BJ (cell line): ENCODE measurements at places on chromosomes 16 and 17. TPM values are rescaled to one million over a fixed set of nuclear protein-coding genes. Genes with fewer than 3 reads are reported as not detected.
A peak's percentile ranks its signal among the peaks of the same experiment; 100 is the strongest.

- DNase-seq: no peak
Observed at GRCh38 chr16:73951481-73951880, 345.1 kb upstream of the PSMD7 start.

DNA sequence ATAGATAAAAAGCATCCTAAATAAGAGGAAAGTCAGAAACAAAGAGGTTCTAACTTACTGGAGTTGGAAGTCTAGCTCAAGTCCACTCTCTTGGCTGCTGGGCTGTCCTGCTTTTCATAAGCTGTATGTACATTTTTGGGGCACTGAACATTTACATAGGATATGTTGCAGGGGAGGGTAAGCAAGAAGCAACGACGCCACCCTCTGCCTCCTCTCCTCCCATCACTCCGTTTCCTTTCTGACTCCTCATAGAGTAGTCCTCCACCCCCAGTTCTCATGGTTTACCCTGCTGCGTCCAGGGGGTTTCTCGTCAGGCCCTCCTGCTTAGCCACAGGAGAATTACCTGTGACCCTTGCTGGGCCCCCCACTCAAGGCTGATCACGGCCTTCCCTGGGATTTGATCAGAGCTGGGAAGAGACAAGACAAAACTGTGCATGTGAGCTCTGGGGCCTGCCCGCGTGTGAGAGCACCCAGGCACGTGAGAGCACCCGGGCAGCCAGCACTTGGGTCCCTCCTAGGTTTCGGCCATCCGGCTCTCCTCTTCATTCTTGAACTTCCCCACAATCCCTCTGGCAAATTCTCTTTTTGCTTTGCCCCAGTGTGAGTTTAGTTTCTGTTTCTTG, 37.1 kb downstream of the TMEM11 start:
- DNase-seq: no peak

GRCh38 chr17:20184977-20185619, 175.9 kb downstream of the SPECC1 start:
- DNase-seq: no peak

- DNase-seq: no peak
Observed at GRCh38 chr17:66847704-66848103, 12.8 kb downstream of the CACNG5 start.

GRCh38 chr17:45127548-45128300, 4.6 kb downstream of the PLCD3 start:
- no peak for DNase-seq

The IRX3 gene
- polyA plus RNA-seq: 2.2 and 2.3 TPM in 2 replicates

DNA sequence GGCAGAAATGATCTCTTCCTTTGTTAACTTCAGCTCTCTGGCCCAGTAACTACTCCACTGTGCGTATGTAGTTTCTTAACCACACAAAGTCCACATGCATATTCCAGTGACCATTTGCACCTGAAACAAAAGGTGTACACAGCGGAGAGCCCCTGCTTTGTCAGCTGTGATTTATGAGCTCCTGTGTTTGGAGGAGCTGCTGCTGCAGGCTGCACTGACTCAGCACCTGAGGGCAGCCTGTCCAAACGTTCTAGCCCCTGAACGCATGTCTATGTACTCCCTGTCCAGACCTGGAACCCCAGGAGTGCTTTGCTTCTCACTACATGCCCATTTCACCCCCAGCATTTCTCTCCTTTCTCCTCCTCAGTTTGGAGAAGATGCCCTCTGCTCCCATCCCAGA, 216.1 kb downstream of the ABCC12 start:
- DNase-seq: no peak

GRCh38 chr17:45994987-45995386, 4.1 kb upstream of the STH start:
- no peak for DNase-seq

GRCh38 chr17:38405654-38406053, 22.6 kb upstream of the ARHGAP23 start:
- no peak for DNase-seq

GRCh38 chr16:78022347-78023060, at the start of gene CLEC3A:
CLEC3A (plus strand) TSS chr16:78022548; CDS start chr16:78022627, 79 bp downstream.
- no peak for DNase-seq

DNA sequence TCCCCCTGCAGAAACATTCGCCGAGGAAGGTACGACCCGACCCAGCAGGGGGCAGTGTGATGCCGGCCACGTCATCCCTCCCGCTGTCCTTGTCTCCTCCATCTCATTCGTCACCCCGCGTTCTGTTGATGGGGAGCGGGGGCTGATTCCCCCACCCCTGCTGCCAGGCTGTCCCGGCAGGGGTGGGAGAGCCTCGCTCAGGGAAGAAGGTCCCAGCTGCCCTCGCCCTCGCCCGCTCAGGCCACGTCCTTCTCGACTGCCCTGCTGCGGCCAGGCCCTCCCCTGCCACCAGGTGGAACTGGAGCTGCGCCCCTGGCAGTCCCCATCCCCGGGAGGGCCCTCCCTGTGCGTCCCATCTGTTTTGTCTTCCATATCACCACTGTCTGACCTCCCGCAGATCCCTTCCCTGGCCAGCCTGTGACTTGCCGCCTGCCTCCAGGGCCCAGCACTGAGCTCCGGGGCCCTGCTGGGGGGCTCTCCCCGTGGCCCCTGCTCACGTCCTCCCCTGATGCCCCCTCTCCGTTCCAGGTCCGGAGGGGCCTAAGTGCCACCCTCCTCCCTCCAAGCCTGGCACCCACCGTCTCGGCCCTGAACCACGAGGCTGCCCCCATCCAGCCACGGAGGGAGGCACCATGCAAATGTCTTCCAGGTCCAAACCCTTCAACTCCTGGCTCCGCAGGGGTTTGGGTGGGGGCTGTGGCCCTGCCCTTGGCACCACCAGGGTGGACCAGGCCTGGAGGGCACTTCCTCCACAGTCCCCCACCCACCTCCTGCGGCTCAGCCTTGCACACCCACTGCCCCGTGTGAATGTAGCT, 20.6 kb downstream of the ADAM11 start:
- DNase-seq: no peak

The CES1 gene
- polyA plus RNA-seq: 0.39 and 0.69 TPM in 2 replicates

The MEOX1 gene
- polyA plus RNA-seq: not detected in 2 replicates

The ACSM2A gene
- not detected in 2 replicates for polyA plus RNA-seq

GRCh38 chr16:60166-60565, 6.5 kb downstream of the SNRNP25 start:
- no peak for DNase-seq

The GRIN2A gene
- 0.04 TPM in 1 of 2 replicates, not detected in the other for polyA plus RNA-seq

The NKD1 gene
- 0.05 and 0.11 TPM in 2 replicates for polyA plus RNA-seq

- DNase-seq: no peak
Observed at GRCh38 chr17:82118815-82119380, 20.9 kb upstream of the FASN start.

DNA sequence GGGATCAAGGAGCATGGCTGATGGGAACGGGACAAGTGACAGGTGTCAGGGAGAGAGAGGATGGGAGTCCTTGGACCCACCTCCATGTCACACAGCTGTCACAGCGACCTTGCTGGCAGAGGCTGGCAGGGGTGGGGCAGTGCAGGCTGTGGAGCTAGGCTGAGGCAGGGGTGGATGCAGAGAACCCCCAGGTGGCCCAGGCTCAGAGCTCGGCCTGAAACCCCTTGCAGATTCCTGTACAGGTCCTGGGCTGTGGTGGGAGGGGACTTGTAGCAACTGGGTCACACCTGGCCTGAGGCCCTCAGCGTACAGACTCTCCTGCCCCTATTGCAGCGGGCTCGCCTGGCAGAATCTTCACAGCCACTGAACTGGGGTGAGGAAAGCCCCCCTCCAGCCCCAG, 174.1 kb downstream of the NTN1 start:
- DNase-seq: no peak

DNA sequence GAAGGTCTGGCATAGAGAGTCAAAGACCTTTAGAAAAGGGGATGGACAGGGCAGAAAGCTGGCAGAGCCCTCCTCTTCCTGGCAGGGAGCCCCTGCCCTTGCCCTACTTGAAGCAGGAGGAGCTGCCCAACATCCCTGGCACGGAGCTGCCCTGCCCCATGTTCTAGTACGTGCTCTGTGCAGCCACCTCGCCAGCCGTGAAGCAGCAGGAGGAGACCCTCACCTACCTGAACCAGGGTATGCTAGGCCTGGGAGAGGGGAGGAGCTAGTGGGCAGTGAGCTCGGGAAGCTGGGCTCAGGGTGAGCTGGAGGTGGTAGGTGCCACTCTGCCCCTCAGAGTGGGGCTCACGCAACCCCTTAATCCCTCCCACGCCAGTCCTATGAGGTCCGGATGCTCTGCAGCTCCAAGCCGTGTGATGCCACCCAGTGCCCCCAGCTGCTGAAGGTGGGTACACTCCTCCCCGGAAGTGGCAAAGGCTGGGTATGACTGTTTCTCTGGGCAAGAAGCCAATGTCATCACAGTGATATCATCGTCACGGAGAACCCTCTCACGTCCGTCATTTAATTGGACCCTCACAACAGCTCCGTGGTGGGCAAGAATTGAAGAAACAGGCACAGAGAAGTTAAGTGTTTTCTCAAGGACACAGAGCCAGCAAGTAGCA, 12.7 kb upstream of the STAC2 start:
- DNase-seq: no peak

GRCh38 chr16:30972872-30973271, 12.1 kb upstream of the HSD3B7 start:
- DNase-seq: no peak

The KRTAP9-4 gene
- not detected in 2 replicates for polyA plus RNA-seq

DNA sequence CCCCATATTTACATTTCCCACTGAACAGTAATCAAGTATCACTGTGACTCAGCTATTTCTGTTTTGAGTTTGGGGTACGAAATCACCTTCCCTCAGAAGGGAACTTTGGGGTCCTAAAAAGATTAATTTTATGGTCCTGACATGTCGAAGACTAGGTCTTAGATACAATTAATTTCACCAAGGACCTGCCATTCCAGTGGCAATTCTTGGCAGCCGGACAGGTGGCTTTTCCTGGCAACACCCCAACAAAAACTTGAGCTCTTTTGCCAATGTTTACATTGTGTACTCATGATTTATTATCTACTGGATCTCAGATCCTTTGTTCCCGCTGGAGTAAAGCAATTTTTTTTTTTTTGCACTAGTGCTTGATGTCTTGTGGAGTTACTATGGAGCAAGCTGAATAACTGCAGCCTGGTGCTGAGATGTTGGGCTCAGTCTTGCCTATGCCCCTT, 14.4 kb downstream of the SLFN5 start:
- DNase-seq: no peak

- DNase-seq: no peak
Observed at GRCh38 chr16:89293276-89294143, 76.0 kb downstream of the ZNF778 start.

- no peak for DNase-seq
Observed at GRCh38 chr16:53266156-53266555, 168.1 kb upstream of the RBL2 start.

- DNase-seq: no peak
Observed at GRCh38 chr16:30065943-30066760, 592 bp downstream of the ALDOA start.

The ABCC3 gene
- polyA plus RNA-seq: 37.2 and 56.4 TPM in 2 replicates

The C16orf74 gene
- polyA plus RNA-seq: 2.0 and 2.9 TPM in 2 replicates

DNA sequence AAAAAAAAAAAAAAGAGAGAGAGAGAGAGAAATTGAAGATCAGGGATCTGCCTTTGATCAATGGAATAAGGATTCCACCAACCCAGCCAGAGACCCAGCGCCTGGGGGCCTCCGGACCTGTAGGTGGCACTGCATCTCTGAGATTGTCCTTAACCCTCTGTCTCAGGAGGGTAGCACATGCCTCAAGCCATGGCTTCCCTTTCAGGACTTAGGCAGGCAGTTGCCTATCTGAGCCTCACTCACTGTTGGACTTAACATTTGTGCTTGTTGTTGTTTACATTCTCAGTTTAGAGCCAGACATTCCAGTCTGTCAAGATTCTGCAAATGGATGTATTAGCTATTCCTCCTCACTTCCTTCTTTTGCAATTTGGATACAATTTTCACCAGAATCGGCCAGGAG, 5.1 kb upstream of the SCNN1B start:
- no peak for DNase-seq

DNA sequence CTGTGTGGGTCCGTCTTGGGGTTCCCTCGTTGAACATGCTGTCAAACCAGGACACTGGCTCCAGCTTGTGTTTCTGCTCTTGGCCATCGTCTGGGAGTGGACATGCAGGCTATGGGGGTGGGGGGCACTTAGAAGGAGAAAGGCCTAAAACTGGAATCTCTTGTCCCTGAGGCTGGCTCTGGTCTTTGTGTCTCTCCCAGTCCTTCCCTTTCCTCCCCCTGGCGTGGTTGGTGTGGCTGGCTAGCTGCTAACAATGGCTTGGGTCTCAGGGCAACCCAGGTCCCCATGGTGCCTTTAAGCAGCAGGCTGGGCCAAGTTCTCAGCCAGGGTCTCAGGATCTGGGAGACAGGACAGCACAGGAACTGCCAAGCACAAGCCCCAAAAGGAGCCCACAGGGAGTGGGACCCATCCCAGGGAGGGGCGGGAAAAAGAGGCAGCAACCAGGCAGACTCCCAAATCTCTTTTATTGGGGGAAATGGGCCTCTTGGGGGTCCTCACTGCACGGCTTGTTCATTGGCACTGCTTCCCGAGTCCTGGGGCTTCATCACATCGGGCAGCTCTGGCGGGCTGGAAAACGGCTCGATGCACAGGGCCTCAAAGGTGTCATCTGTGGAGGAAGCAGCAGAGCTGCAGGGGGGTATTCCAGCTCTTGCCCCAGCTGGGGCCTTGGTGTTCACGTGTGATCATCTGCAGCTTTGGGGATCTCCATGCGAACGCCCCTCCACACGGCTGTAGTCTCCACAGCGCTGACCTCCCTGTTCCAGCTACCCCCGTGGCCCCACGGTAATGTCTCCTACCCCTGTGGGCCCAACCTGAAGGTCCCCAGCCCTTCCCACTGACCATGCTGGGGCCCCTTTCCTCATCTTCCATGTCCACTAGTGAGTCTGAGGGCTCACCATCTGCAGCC, 5.3 kb downstream of the ELOB start:
- DNase-seq: no peak

GRCh38 chr17:49779739-49780231, 8.7 kb upstream of the KAT7 start:
- DNase-seq: peak; percentile 68

The CDRT15 gene
- not detected in 2 replicates for polyA plus RNA-seq

- DNase-seq: no peak
Observed at GRCh38 chr17:65918916-65919315, 273.0 kb downstream of the CEP112 start.

The NDUFB10 gene
- 155 and 183 TPM in 2 replicates for polyA plus RNA-seq

DNA sequence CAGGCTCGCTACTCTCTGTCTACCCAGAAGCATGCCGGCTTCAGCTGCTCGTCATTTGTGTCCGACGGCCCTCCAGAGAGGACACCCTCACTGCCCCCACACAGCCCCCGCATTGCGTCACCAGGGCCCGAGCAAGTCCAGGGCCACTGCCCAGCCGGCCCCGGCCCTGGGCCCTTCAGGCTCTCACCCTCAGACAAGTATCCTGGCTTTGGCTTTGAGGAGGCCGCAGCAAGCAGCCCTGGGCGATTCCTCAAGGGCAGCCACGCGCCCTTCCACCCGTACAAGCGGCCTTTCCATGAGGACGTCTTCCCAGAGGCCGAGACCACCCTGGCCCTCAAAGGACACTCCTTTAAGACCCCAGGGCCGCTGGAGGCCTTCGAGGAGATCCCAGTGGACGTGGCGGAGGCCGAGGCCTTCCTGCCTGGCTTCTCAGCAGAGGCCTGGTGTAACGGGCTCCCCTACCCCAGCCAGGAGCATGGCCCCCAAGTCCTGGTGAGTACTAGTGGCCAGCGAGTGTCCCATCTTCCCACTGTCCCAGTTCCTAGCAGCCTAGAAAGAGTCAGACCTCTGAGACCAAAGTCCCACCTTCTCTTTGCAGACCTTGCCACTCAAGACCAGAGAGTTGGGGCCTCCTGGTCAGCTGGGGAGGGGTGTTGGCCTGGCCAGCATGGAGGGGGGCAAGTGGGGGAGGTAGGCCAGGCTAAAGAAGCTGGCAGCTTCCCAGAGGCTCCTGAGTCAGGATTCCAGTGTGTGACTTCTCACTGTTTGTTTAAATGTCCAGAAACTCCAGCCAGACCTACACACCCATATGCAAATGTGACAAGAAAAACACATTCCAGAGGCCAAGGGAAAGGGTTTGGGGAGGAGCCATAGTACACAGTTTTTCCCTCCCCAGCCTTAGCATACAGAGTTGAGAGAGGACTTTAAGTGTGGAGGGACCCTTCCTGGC, 18.6 kb downstream of the FOXN1 start:
- peak; percentile 31 for DNase-seq
